ENCODE measurements at places on chromosomes 12 and 14.
A peak's percentile ranks its signal among the peaks of the same experiment; 100 is the strongest.

GRCh38 chr12:44750468-44750867 is 125.6 kb downstream of the NELL2 start:
- DNase-seq = no peak

GRCh38 chr12:124913474-124914391 is 717 bp downstream of the UBC start:
- DNase-seq = no peak

DNA sequence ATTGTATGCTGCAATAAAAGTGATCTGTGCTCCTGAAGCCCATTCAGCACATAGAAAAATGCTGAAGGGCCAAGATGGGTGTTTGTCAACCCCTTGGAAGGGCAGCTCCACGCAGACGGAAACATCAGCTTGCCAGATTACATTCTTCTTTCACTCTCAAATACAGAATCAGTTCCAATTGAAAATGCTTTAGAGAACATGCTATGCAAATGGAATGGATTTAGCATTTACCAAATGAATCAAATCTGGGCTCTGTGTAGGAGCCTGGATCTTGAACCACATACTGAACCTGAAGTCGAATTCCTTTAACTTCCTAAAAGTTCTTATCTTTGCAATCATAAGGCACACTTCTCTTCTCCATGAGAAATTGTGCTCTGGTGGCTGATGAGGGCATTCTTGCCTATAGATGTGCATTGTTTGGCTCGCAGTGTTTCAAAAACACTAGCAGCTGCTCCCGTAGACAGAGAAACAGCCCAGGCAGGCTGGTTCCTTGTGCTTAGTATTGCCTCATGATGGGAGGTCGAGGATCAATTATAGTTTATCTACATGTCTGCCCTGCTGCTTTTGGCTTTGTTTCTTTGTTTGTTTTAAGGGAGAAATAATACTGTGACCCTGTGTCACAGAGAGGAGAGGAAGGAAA is 489.8 kb upstream of the FLRT2 start:
- DNase-seq = no peak

- no peak for DNase-seq
These were observed 179.6 kb upstream of the MYL2 start for GRCh38 chr12:111100003-111100402.

DNA sequence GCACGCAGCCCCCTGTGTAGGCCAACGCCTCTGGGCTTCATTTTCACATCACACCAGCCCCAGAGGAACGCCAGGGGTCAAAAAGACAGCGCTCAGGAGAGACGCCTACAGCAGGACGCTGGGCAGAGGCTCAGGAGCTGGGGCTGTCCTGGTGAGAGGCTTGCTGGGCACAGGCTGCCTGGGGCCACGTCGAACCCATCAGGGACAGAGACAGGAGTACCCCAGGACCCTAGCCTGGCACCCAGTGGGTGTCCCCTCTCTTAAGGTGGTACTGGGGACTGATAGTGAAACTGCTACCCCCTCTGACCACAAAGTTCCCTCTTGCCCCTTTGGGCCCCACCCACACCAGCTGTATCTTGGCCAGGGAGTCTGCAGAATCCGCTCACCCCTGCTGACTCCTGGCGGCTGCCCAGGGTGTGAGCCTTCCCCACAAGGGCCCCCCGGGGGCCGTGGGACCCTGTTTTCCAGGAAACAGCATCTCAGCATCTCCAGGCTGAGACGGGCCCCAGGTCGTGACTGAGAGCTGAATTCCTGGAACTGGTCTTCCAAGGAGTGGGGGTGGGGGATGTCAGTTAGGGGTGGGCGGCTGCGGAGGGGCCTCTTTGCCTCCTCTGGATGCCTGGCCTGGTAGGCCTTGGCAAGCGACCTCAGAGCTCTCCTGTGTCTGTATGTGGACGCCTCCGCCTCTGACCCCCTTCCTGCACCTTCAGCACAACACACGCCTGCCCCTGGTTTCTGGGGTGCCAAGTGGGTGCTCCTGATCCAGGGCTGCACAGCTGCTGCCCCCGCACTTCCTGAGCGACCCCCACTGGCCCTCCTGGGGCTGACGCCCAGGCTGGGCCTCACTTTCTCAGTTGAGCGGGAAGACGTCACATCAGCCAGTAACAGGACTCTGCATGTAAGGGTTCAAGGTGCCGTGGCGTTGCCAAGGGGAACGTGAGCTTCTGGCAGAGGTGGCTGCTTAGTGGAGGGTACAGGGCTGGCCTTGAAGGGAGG is 321.9 kb upstream of the RTL1 start:
- no peak for DNase-seq

DNA sequence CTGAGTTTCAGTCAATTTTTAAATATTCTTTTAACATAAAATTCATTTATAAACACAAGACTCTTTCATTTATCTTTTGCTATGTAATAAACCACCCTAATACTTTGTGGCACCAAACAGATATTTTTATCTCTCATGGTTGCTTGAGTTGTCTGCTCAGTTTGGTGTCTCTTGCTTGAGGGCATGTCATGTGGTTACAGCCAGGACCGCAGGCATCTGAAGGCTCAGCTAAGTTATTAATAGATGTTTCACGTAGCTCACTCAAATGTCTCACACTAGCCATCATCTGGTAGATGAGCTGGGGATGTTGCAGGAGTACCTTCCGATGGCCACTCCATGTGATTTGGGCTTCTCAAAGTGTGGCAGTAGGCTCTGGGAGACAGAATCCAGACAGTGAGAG is 597.8 kb downstream of the ETNK1 start:
- no peak for DNase-seq

DNA sequence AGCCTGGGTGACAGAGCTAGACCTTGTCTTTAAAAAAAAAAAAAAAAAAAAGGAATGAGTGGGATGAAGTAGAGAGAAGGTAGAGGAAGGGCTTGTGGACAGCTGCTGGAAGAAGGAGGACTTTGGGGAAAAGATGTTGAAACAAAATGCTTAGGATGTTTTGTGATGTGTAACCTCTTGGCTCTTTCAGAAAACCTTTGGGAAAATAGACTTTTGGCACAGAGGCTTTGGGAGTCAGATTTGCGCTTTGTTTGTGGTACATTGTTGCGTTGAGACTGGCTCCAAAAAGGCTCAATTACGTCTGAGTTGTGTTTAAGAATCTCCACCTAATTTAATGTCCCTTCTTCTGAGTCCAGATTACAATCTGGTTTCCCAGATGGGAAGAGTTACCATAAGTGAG is 32.9 kb upstream of the SPTLC2 start:
- no peak for DNase-seq

- peak; percentile 51 for DNase-seq
These were observed 589 bp upstream of the HVCN1 start for GRCh38 chr12:110689281-110690126.

- DNase-seq = no peak
These were observed 138.5 kb upstream of the SYT1 start for GRCh38 chr12:78725951-78726580.

DNA sequence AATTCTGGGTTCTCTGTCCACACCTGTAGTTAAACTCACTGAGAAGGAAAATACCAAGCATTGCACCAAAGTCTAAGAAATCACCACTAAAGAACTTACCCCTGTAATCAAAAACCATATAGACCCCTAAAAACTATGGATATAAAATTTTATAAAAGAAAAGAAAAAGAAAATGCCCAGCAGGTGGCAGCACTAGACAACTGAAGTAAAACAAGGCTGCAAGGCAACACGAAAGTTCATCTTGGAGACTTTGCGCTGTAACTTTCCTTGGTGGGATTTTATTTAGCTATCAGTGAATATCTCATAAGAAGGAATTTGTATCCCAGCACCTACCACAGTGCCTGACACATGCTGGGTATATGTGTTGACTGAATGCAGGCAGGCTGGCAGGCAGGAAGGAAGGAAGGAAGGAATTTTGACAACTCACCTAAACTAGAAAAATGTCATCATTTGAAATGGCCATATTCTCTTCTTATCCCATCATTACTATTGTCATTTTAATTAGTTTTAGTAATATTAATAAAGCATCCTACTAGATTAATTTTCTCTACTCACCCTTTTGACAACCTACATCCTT is 68.2 kb upstream of the ETV6 start:
- no peak for DNase-seq

DNA sequence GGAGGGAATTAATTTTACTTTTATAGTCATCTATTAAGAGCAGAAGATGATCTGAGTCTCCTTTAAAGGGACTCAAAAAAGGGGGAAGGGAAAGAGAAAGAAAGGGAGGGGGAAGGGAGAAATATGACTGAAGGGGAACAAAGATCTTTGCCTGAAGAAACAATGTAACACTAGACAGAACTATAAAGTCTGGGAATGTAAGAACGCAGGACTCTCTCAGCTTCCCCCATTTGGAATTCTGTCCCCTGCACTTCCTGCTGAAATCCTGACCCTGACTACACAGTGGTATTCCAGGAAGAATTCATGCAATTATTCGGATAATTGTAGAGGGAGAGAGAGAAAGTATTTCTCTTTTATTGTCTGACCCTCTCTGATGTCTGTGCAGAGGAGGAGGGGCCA is 8.6 kb upstream of the HOXC11 start:
- DNase-seq = no peak

DNA sequence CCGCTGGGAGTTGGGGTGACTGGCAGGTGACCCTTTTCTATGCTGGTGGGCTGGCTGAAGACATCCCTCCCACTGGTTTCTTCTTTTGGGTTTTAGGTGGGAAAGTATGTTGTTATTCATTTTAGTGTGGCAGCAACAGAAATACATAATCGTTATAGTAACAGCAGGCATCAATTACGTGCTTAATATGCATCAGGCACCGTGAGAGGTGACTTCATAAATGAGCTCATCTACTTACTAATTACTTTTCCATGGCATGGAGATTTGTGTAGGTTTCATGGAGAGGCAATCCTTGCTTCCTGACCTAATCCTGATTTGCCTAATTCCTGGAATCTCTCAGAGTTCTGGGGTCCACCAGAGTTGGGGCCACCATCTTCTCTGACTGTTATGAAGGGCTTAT is 13.4 kb upstream of the CELA1 start:
- no peak for DNase-seq

- no peak for DNase-seq
These were observed 52.0 kb upstream of the CRY1 start for GRCh38 chr12:107145397-107145796.

DNA sequence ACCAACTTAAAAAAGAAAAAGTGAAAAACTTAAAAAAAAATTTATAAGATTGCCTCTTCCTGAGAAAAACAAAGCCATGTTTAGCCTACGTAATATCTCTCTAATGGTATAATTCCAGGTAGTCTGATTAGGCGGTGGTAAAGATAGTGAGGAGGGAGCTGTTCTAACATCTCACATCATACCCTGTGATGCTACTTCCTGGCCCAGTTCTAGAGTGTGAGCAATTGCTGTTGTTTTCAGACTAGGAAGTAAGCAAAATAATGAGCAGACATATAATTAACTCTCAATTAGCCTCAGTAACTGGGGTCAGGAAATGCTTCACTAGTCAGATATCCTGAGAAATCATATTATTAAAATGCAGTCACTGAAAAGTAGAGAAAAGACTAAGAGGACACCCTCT is 113.9 kb downstream of the PHLDA1 start:
- DNase-seq = no peak

GRCh38 chr12:124413915-124414314 is 119.0 kb downstream of the RFLNA start:
- DNase-seq = no peak

GRCh38 chr14:37051680-37052079 is 120.7 kb downstream of the SLC25A21 start:
- no peak for DNase-seq

DNA sequence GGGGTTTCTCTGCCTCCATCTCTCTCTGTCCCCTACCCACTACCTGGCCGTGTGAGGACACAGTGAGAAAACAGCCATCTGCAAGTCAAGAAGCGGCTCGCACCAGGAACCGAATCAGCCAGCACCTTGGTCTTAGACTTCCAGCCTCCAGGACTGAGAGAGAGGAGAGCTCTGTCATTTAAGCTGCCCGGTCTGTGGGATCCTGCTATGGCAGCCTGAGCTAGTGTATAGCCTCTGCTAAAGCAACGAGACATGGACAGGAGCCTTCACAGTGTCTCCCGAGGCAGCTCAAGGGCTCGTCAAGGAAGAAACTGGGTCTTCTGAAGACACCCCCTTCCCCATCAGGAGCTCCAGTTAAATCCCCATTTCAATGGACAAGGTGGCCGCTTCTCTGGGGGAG is 185.5 kb downstream of the PIWIL1 start:
- DNase-seq = no peak

DNA sequence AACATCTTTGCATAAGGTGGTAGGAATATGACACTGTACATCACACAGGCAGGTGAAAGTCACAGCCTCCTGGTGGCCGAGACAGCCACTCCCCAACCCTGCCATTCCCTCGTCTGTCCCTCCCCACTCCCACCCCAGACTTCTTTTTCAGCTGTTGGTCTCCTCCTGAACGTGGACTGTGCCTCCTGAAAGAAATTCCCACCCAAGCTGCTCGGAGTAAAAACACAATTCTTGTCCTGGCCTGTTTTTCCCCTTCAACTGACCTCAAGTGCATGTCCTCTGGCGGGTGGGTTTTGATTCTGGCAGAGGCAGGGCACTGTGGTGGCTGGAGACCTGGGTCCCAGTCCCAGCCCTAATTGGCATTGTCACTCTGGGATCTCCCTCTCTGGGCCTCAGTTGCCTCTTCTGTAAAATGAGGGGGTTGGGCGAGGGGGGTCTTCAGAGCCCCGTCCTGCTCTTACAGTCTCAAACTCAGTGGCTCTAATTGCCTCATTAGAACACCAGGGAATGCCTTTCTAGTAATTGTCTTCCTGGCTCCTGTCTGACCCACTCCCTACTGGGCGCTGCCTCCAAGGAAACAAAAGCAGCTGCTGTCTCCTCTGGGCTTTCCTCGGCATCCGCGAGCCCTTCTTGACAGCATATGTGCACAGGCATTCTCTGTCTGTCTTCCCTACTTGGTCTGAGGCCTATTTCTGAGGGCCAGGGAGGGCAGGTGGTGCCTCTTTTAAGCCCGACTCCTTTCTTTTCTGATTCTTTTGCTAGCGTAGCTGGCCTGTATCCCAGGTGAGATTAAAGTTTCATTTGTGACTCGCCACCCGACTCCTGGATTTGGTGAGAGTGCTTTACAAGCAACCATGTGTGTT is 186.6 kb upstream of the RMST start:
- peak; percentile 10 for DNase-seq

DNA sequence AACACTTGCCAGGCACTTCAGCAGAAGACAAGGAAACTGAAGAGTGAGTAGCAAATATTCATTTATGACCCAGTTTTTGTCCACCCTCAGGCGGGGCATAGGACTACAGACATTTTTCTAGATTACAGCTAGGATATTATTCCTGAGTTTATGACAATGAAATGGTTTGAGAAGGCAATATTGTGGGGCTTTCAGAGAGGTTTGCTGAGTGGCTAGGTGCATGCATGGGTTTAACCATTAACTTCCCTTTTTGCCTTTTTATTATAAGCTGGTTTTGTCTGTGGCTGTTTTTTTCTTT is 104.0 kb upstream of the BCAT1 start:
- no peak for DNase-seq
